ENCODE measurements at places on chromosomes 3 and 15.
A peak's percentile ranks its signal among the peaks of the same experiment; 100 is the strongest.

DNA sequence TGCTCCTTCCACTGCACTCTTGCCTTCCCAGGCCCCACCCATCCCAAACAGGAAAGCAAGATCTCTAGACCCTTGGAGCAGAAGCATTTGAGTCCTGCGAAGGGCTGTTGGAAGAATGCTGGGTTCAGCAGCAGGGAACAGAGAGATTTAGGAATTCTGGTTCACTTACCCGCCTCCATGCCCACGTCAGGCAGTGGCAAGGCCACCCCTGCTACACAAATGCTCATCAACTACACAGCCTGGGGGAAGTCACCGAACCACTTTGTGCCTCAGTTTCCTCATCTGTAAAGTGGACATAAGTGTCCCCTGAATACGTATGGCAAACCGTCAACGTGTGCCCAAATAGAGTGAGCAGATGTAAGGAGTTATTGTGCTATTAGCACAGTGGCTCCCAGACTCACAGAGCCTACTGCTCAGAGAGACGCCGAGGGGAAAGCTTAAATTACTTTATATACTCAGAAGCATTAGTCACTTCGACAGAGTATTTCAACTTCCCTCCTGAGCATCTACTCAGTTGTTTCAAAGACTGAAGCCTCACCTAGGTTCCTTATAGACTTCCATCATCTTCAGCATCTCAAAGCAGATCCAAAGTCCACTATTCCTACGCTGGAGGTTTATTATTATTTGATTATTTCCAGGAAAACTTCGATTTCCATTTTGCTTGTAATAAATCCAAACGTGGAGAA is 905 bp downstream of the HOMER2 start:
- no peak for DNase-seq

GRCh38 chr15:63029676-63030075 is 12.9 kb upstream of the TPM1 start:
- DNase-seq = no peak

GRCh38 chr15:73926219-73927002 is at the start of gene LOXL1:
TSS of gene LOXL1 (plus strand) at chr15:73926462. CDS start at chr15:73926784, 322 bp downstream.
- peak; percentile 86 for DNase-seq

- no peak for DNase-seq
Observed at GRCh38 chr3:124512881-124513609, 217.2 kb upstream of the UMPS start.

GRCh38 chr3:101730839-101731238 is 6.4 kb downstream of the CEP97 start:
- DNase-seq = no peak

- no peak for DNase-seq
Observed at GRCh38 chr15:61736790-61737189, 323.5 kb downstream of the VPS13C start.

DNA sequence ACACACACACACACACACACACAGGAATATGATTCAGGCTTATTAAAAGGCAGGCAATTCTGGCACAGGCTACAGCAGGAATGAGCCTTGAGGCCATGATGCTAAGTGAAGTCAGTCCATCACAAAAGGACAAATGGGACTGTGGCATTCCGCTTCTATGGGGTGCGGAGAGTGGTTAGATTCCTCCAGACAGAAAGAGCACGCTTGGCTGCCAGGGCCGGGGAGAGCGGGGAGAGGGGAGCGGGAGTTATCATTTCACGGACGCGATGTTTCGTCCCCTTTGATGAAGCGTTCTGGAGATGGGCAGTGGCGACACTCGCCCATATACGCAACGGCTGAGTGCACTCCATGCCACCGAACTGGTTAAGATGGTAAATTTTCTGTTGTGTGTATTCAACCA is 58.5 kb upstream of the FAM174B start:
- peak; percentile 71 for DNase-seq

DNA sequence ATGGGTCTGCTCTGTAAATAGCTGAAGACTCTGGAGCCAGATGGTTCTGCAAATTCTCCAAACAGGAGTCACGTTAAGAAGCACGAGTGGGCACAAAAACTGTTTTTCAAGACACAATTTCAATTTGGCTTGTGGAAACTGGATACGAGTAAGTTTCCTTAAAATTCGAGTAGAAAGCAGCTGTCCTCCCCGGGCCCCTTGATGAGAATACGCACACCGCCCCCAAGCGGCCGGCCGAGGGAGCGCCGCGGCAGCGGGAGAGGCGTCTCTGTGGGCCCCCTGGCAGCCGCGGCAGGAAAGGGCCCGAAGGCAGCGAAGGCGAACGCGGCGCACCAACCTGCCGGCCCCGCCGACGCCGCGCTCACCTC is 778 bp upstream of the THBS1 start:
- peak; percentile 96 for DNase-seq

- no peak for DNase-seq
Observed at GRCh38 chr3:190533511-190534281, 19.8 kb downstream of the IL1RAP start.

DNA sequence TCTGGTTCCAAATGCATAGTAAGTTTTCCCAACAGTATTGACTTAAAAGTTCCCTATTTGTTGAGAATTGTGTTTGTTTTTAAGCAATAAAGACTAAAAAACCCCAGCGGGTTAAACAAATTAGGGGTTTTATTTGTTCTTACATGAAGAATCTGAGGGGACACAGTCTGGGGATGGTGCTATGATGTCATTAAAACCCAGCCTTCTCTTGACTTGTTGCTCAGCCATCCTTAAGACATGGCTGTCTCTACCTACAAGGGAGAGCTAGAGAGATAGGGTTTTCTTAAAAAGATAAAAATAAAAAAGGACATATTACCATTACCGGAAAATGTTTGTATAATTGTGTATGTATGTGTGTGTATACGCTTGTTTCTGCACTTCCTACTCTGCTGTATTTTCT is 11.7 kb upstream of the ARL14 start:
- no peak for DNase-seq

DNA sequence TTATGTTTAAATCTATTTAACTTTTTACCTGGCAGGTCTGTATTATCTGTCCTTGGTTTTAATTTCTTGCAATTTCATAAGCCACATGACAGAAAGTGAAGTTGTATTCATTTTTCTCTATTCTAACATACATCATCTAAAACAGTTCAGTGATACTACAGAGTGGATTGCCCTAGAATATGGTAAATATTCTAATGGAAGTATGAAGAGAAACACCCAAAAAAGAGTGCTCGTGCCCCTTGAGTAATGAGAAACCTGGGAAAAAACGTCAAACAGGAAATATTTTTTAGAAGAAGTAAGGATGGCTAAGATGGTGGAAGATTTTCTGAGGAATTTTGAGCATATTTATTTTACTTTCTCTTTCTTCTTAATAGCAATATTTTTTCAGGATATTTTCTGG is 261.1 kb upstream of the CBLB start:
- DNase-seq = no peak

DNA sequence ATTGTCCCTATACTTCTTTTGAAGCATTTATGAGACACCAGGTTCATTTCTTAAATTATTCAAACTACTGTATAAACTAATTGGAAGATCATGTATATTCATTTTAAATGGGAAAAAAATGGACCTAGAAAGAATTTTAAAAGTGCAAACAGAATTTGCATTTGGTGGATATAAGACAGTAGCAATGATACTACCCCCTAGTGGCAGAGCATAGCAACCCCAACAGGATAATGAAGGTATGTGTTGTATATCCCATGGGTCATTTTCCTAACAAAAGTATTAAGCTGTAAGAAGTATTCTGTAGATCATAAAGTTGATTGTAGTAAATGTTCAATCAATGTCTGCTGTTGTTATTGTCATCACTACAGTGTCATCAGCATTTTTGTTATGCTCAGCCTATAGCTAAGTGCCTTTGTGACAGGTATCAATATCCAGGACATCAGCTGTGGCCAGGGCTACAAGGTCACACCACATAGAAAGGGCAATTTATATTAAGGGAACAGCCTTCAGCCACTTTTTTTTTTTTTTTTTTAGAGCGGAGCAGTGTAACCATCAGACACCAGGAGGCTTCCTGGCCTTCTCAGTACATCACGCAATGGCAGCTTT is 175.8 kb downstream of the FOXB1 start:
- DNase-seq = no peak

GRCh38 chr3:24043168-24043567 is 98.1 kb downstream of the NR1D2 start:
- DNase-seq = peak; percentile 36

DNA sequence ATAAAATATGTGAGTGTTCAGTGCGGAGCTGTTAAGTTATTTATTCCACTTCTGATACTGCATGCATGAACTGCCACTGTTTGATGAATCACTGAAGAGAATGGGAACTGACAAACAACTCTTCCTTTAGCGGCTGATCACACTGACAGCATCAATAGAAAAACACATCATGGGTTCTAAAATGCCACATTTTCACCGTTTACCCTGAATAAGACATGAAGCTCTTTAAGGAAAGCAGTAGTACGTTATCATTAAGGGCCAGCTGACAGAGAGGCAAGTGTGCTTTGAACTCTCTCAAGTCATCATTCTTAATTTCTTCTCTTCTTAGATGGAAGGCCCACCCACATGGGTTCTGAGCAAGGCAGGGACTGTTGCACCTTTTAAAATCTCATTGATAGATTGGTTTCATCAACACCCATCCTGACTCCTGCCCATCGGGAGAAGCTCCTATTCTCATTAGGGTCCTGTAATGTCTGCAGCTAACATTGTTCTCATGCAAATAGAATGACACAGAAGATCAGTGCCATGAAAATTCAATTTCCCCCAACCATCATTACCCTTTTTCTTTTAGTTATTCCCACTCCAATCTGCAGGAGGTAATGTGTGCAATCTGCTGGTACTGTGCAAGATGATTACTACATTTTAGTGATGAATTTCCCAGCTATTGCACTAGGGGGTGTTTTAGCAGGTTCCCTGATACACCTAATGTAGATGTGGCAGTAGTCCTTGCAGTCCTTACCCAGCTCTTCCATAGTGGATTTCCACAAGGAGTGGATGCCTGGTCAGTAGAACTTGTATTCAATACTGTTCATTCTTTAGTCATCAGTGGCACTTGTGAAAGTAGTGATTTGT is 119.1 kb downstream of the ROBO2 start:
- DNase-seq = no peak

DNA sequence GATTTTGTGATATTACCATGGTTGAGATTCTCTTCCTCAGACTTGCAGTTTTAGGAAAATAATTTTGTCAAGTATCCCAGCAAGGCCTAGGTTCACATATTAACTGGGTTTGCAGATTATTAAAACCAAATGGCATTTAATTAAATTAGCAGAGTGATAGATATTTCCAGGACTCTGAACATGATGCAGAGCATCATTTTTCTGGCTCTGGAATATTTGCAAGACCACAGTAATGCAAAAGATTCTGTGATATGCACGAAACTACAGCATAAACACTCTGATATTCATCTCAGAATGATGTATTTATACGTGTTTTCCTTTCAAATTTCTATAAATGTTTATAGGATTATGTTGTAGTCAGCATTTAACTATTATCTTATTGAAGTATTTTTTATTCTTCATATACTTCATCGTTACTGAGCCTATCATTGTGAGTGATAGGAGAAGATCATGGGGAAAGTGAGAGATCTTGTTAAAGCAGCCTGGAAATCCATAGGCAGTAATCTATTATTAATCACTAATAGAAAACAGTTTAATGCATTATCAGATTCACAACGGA is 1245.6 kb downstream of the OTOL1 start:
- no peak for DNase-seq

DNA sequence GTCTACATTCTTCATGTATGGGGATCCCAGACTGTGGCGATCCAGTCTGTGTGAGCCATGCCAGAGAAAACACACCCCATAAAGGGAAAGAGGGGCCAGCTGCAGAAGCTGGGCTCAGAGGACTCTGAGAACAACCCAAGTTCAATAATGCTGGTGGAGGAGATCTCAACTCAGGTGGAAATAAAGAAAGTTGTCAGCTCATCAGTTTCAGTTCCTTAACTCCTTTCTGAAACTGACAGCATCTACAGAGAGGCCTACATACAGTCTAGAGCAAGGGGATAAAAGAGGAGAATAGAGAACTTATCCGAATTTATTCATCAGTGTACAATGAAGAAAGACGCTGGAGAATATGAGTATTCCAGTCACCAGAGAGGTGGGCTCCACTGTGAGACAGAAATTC is 77.0 kb downstream of the NTRK3 start:
- no peak for DNase-seq

DNA sequence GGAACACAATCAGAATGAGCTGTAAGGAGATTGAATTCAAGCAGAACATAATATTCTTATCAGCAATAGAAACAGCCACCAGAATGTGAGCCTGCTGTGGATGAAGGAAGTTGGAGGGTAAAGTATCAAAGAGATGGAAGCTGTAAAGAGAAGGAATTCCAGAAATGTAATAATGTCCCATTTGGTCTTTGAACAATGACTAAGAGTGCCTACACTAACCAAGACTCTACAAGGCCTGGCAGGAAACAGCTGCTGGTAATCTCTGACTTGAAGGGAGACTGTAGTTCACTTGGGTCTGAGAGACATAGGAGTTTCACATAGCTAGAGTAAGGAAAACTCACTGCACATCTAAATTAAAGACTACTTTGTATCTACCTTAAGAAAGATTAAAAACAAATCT is 1176.0 kb upstream of the ALCAM start:
- peak; percentile 13 for DNase-seq

DNA sequence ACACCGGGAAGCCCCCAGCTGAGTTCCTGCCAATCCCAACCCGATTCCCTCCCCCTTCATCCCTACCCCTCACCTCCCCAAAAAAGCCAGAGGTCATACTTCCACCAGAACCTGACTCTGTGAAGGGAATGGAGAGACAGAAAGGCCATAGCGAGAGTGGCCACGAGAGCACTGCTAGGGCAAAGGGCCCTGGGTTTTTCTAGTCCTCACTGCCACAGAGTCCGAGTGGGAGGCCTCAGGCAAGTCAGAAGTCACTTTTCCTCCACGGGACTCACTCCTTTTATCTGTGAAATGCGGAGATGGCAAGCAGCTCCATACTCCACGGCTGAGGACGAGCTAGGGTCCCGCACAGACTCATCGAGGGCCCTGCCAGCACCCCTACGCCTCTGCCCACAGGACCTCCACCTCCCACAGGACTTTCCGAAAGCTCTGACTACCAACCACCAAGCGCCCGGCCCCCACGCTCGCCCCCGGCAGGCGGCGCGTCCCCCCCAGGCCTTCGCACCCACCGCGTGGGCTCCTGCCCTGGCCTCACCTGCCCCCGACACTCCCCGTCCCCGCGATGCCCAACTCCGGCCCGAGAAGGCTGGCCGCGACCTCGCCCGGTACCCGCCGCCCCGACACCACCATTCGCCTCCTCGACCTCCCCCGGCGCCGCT is 792 bp downstream of the ATP13A3 start:
- DNase-seq = peak; percentile 29

GRCh38 chr3:58349792-58350626 is 17.3 kb downstream of the PXK start:
- DNase-seq = peak; percentile 26

- no peak for DNase-seq
Observed at GRCh38 chr3:187677604-187678003, 7.4 kb upstream of the SST start.

GRCh38 chr15:92979011-92979701 is 79.0 kb downstream of the CHD2 start:
- no peak for DNase-seq

DNA sequence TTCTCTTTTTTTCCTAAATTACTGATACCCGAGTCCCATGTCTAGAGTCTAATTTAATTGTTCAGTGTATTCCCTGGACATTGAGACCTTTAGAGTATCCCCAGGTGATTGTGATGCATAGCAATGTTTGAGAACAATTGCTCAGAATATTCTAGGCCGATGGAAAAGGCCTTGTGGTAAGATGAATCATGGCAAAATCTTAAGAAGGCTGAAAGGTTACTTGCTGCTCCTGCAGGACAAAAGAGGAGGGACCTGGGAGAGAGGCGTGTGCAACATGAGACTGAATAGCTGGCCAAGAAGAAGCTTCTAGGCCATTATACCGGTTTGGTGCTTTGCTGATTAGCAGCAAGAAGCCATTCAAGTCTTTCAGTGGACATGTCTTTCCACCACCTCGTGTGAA is 256.6 kb downstream of the ROBO2 start:
- no peak for DNase-seq

Data from ELF-1 (cell line).